Sigmoid colon (tissue), 7 donors: ENCODE measurements at places on chromosomes 3 and 15. TPM values are rescaled to one million over a fixed set of nuclear protein-coding genes. Genes with fewer than 3 reads are reported as not detected.

Gene GUCA1C
- polyA plus RNA-seq: not detected

- no peak for DNase-seq
These were observed 26.2 kb downstream of the PSTPIP1 start for GRCh38 chr15:77021088-77021481.

- DNase-seq: no peak
These were observed 4.1 kb downstream of the FBLN2 start for GRCh38 chr3:13552857-13553652.

- no peak for DNase-seq
These were observed 32.7 kb downstream of the CD200 start for GRCh38 chr3:112365636-112366035.

DNA sequence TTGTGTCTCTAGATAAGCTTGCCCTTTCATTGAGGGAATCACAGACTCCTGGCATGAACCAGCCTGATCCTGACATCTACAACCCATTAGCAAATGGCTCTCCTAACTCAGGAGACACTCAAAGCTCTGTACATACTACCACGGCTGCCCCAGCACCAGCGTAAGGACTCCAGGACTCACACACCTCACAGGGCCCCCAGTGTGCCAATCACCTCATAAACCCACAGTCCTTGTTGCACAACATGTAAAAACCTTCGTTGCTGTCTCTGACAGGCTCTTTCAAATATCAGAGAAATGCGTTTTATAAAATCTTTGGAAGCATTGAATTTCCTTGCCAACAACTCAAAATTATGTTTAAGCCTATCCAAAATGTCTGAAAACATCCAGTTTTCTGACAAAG is 7.3 kb downstream of the FYCO1 start:
- peak; percentile 67 for DNase-seq

DNA sequence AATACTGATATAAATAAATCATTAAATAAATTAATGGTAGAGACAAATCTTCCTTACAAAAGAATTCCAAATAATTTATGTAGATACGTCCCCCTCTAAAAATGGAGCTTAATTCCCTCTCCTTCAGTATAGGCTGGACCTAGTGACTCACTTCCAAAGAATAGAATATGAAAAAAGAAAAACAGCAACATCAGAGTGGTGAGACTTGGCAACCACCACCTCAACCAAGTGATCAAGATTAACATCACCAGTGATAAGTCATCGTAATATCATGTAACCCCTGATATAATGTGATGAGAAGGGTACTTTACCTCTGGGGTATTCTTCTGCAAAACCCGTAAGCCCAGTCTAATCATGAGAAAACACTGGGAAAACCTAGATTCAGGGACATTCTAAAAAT is 13.4 kb downstream of the GOLGB1 start:
- DNase-seq: no peak

- no peak for DNase-seq
These were observed 15.6 kb downstream of the LIMD1 start for GRCh38 chr3:45610119-45610518.

- DNase-seq: no peak
These were observed 91.1 kb upstream of the EOMES start for GRCh38 chr3:27813255-27813654.

- DNase-seq: no peak
These were observed 189.9 kb upstream of the THRB start for GRCh38 chr3:24684506-24685023.

GRCh38 chr15:38726187-38726586 is 161.6 kb upstream of the RASGRP1 start:
- DNase-seq: no peak
